Activated CD8-positive, alpha-beta T cell treated with anti-CD3 and anti-CD28 coated beads for 36 hours (primary cell): ENCODE measurements at places on chromosomes 11 and 22. TPM values are rescaled to one million over a fixed set of nuclear protein-coding genes. Genes with fewer than 3 reads are reported as not detected.

GRCh38 chr11:129021295-129021694 lies 78.6 kb upstream of the TP53AIP1 start:
- no peak for DNase-seq

The TEX12 gene
- total RNA-seq, result not detected

The OR51B4 gene
- total RNA-seq, result not detected

The OR4X1 gene
- not detected for total RNA-seq
